ENCODE measurements at places on chromosomes 13 and 19.

DNA sequence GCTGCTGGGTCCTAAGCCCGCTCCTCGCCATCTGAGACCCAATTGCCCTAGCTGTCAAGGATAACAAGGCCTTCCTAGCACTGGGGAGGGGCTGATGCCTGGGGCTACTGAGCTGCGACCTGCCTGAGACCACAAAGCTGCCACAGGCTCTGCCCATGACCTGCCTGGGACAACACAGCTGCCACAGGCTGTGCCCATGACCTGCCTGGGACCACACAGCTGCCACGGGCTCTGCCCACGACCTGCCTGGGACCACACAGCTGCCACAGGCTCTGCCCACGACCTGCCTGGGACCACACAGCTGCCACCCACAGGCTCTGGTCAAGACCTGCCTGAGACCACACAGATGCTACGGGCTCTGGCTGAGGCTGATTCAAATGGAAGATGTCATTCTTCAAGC lies 54.8 kb downstream of the EPS15L1 start:
- DNase-seq = no peak
- H3K27me3 ChIP-seq = no peaks in the 10 kb centered on the region
- H3K4me1 ChIP-seq = peaks cover 26% of the 10 kb centered on the region
- H3K4me3 ChIP-seq = peak overlapping the region; percentile 67

GRCh38 chr13:100530671-100531213 lies 57.8 kb downstream of the GGACT start:
- H3K27ac ChIP-seq = no peak overlapping the region
- H3K27me3 ChIP-seq = no peaks in the 10 kb centered on the region
- H3K4me1 ChIP-seq = no peaks in the 10 kb centered on the region
- H3K36me3 ChIP-seq = peaks cover 10% of the 10 kb centered on the region
- DNase-seq = no peak

GRCh38 chr13:46983881-46984280 lies 87.0 kb upstream of the HTR2A start:
- no peaks in the 10 kb centered on the region for H3K36me3 ChIP-seq
- peak overlapping the region; percentile 95 for H3K27ac ChIP-seq
- peak overlapping the region; percentile 78 for H3K4me3 ChIP-seq

GRCh38 chr19:48867123-48867745 lies 1.2 kb downstream of the PLEKHA4 start:
- no peaks in the 10 kb centered on the region for H3K36me3 ChIP-seq
- no peak overlapping the region for H3K4me3 ChIP-seq
- no peak for DNase-seq
- H3K27ac ChIP-seq = no peak overlapping the region
- H3K4me1 ChIP-seq = peaks cover 12% of the 10 kb centered on the region

GRCh38 chr13:104593693-104594092 lies 1527.5 kb upstream of the SLC10A2 start:
- no peak overlapping the region for H3K4me3 ChIP-seq
- H3K4me1 ChIP-seq = no peaks in the 10 kb centered on the region
- no peak overlapping the region for H3K27ac ChIP-seq
- DNase-seq = no peak
- no peaks in the 10 kb centered on the region for H3K36me3 ChIP-seq

- peaks cover 12% of the 10 kb centered on the region for H3K36me3 ChIP-seq
- peaks cover 34% of the 10 kb centered on the region for H3K4me1 ChIP-seq
- no peak overlapping the region for H3K27ac ChIP-seq
- H3K27me3 ChIP-seq = peaks cover 1% of the 10 kb centered on the region
- no peak overlapping the region for H3K4me3 ChIP-seq
Observed at GRCh38 chr19:51710163-51710562, 13.6 kb downstream of the HAS1 start.

- H3K36me3 ChIP-seq = no peaks in the 10 kb centered on the region
- H3K27ac ChIP-seq = no peak overlapping the region
- no peaks in the 10 kb centered on the region for H3K4me1 ChIP-seq
- no peak for DNase-seq
- H3K27me3 ChIP-seq = no peaks in the 10 kb centered on the region
- H3K4me3 ChIP-seq = no peak overlapping the region
Observed at GRCh38 chr13:40231311-40231710, 435.1 kb downstream of the FOXO1 start.

- H3K4me3 ChIP-seq = no peak overlapping the region
- no peaks in the 10 kb centered on the region for H3K4me1 ChIP-seq
- H3K27ac ChIP-seq = no peak overlapping the region
- DNase-seq = no peak
- peaks cover 17% of the 10 kb centered on the region for H3K27me3 ChIP-seq
Observed at GRCh38 chr19:280541-281009, 10.6 kb downstream of the PLPP2 start.

- DNase-seq = no peak
- H3K27ac ChIP-seq = no peak overlapping the region
- H3K4me3 ChIP-seq = no peak overlapping the region
- no peaks in the 10 kb centered on the region for H3K36me3 ChIP-seq
- H3K27me3 ChIP-seq = peaks cover 2% of the 10 kb centered on the region
- H3K4me1 ChIP-seq = peaks cover 12% of the 10 kb centered on the region
Observed at GRCh38 chr13:48860364-48860763, 115.3 kb upstream of the FNDC3A start.

GRCh38 chr13:58056426-58056825 lies 424.9 kb downstream of the PCDH17 start:
- no peak overlapping the region for H3K27ac ChIP-seq
- no peaks in the 10 kb centered on the region for H3K36me3 ChIP-seq
- no peaks in the 10 kb centered on the region for H3K4me1 ChIP-seq

DNA sequence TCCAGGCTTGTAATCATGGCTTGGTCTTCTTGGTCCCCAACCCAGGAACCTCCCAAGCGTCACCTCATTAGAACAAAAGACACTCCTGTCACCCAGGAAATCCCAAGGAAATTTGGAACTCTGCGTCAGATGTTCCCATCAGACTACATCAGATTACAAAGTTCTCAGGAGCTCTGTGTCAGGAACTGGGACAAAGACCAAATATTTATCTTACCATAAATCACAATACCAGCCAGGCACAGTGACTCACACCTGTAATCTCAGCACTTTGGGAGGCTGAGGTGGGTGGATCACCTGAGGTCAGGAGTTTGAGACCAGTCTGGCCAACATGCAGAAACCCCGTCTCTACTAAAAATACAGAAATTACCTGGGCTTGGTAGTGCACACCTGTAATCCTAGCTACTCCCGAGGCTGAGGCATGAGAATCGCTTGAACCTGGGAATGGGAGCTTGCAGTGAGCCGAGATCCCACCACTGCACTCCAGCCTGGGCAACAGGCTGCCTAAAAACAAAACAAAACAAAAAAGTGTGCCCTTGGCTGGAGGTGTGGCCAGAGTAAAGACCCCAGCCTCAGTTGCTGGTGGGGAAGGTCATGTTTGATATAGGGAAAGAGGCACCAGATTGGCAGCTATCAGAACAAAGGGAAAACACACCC lies 16.7 kb upstream of the CCDC124 start:
- peaks cover 5% of the 10 kb centered on the region for H3K27me3 ChIP-seq
- H3K27ac ChIP-seq = no peak overlapping the region

GRCh38 chr13:35855531-35856019 lies 275.6 kb downstream of the DCLK1 start:
- no peaks in the 10 kb centered on the region for H3K4me1 ChIP-seq
- peaks cover 4% of the 10 kb centered on the region for H3K27me3 ChIP-seq
- no peak for DNase-seq
- H3K36me3 ChIP-seq = no peaks in the 10 kb centered on the region

GRCh38 chr19:48493718-48494401 lies 17.8 kb downstream of the LMTK3 start:
- peaks cover 29% of the 10 kb centered on the region for H3K4me1 ChIP-seq
- H3K36me3 ChIP-seq = peaks cover 4% of the 10 kb centered on the region
- H3K27ac ChIP-seq = no peak overlapping the region
- peak overlapping the region; percentile 80 for H3K4me3 ChIP-seq

DNA sequence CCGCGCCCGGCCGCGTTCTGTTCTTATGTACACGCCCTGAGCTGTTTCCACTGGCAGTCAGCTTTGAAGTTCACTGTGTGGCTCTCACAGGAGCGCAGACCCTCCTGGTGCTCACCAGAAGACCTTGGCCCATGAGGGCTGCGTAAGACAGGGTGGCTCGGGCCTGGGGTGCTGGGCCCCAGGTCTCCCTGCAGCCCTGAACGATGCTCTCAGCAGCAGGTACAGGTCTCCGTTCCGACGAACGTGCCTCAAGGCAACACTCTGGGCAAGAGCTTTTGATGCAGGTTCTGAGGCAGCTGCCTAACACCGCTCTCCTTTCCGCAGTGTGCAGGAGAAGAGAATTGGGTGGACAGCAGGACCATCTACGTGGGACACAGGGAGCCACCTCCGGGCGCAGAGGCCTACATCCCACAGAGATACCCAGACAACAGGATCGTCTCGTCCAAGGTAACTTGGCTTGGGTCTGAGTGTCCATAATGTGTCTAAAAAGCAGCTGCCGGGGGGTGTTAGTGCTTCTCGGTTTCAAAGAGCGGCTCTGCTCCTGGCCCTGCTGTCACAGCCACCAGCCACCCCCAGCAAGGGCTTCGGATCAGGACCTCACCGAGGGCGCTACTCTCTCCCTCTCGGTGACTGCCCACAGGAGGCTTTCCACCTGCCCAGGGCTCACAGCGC lies 95.1 kb downstream of the ATP11A start:
- no peak overlapping the region for H3K27ac ChIP-seq
- H3K27me3 ChIP-seq = no peaks in the 10 kb centered on the region
- H3K4me3 ChIP-seq = no peak overlapping the region
- peaks cover 2% of the 10 kb centered on the region for H3K4me1 ChIP-seq

DNA sequence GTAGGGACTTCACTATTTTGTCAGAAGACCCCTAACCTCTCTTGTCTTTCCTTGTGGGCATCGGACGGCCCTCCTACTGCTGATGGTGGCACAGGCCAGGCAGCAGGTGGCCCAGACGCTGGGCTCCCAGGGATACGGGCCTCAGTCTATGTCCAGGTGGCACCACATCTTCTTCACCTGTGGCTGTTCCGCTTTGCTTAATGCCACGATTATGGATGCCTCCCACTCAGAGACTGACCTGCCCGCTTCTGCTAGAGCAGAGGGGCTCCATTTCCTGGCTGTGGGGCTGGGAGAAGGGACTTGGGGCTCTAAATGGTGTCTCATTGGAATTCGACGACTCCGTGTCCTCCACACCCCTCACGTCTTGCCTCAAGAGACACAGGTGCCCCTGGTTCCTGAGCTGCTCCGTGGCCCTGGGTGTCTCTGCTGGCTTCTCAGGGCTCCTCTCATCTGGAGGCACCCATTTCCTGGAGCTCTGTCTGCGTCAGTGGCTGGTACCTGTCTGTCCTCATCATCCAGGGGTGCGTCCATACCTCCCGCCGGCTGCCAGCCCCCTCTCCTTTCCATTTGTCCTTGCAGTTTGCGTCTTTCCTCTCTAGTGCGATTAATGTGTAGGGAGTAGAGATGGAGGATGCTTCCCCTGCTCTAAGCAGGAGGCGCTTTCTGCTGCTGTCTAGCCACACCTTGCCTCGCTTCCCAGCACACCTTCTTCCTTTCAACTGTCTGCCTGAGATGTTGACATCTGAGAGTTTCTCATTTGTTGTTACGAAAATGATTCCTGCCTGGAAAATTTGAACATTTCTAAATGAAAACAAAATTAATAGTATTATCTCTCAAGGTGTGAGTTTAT lies 63.4 kb downstream of the TEX29 start:
- DNase-seq = no peak
- no peaks in the 10 kb centered on the region for H3K36me3 ChIP-seq
- H3K27ac ChIP-seq = no peak overlapping the region
- H3K4me3 ChIP-seq = no peak overlapping the region

DNA sequence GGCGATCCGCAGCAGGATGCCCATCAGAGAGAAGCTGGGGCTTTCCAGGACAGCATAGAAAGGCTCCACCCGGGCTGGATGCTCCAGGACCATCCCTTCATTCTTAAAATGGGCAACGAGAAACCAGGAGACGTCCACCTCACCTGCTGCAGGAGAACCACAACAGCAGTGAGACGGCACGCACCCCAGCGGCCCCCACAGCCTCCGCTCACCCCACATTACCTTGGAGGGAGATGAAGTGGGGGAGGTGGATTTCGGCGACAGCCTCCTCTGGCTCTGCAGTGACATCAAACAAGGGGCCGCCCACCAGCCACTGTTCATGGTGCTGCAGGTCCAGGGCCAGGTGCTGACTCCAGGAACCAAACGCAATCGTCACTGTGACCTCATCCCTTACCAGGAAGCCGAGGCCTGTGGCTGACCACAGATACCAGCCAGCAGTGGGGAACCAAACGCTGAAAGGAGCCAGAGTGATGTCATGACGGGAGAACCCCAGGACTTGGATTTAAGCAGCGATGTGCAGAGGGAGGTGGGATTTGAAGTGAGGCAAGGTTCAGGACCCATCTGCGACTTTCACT lies 25.1 kb downstream of the CARD8 start:
- DNase-seq = no peak
- H3K4me1 ChIP-seq = peaks cover 4% of the 10 kb centered on the region
- H3K36me3 ChIP-seq = peaks cover 47% of the 10 kb centered on the region

DNA sequence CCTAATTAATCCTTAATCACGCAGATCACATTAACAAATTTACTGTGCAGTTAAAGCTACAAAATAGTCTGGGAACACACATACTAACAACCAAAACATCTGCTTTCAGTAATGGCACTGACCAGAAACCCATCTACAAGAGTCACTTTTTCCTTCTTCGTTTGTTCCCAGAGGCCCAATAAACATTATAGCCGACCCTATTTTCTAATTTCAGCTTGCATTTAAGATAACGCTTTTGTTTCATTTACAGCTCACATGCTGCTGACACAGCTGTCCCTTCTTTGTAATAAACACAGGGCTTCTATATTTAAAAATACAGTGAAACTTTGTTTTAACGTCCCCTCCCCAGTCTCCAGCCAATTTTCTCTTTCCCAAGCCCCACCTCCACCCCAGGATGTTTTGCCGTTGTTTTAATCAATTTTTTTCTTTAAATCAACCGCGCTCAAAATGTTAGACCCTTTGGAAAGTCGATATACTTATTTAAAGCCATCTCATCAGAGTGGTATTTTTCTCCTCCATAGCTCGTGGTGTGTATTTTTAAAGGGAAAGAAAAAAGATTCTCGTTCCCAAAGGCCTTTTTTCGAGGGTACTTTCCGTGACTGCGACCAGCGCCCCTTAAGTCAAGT lies 1.7 kb upstream of the WBP4 start:
- peaks cover 29% of the 10 kb centered on the region for H3K4me1 ChIP-seq
- no peak for DNase-seq
- H3K36me3 ChIP-seq = no peaks in the 10 kb centered on the region
- peak overlapping the region; percentile 97 for H3K4me3 ChIP-seq
- no peaks in the 10 kb centered on the region for H3K27me3 ChIP-seq
- peak overlapping the region; percentile 100 for H3K27ac ChIP-seq

- no peaks in the 10 kb centered on the region for H3K27me3 ChIP-seq
- H3K4me1 ChIP-seq = no peaks in the 10 kb centered on the region
- H3K27ac ChIP-seq = no peak overlapping the region
- DNase-seq = no peak
- H3K36me3 ChIP-seq = peaks cover 36% of the 10 kb centered on the region
Observed at GRCh38 chr19:5593343-5594255, 25.8 kb upstream of the TINCR start.

GRCh38 chr13:99353836-99354235 lies 46.6 kb upstream of the GPR183 start:
- peak overlapping the region; percentile 73 for H3K4me3 ChIP-seq
- DNase-seq = no peak
- peaks cover 56% of the 10 kb centered on the region for H3K4me1 ChIP-seq
- H3K27me3 ChIP-seq = no peaks in the 10 kb centered on the region

Measured in memory B cell (primary cell).